ENCODE measurements at places on chromosomes 7 and 10.

DNA sequence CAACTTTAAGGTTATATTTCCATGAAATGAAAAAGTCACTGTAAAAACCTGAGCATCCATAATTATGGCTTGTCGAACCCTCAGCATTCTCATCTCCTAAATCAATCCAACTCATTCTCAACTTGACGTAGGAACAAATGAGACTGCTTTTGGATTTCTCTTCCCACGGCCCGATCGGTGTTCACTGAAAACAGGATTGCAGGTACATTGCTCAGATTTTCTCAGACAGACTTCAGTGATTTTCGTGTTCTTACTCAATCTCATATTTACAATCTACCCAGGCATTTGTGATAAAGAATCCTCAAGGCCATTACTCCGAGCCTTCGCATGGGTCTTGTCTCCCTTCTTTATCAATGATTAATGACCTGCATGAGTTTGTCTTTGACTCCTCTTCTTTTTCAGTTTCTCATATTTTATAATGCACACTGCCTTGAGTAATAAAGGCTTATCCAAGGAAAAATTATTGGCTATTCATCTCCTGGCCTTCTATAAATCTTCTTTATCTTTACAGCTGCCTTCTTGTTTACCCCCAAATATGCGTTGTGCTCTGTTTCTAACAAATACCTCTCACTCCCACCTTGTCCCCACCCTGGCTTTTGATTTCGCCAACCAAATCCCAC lies 90.4 kb upstream of the MYO3A start:
- DNase-seq: no peak

DNA sequence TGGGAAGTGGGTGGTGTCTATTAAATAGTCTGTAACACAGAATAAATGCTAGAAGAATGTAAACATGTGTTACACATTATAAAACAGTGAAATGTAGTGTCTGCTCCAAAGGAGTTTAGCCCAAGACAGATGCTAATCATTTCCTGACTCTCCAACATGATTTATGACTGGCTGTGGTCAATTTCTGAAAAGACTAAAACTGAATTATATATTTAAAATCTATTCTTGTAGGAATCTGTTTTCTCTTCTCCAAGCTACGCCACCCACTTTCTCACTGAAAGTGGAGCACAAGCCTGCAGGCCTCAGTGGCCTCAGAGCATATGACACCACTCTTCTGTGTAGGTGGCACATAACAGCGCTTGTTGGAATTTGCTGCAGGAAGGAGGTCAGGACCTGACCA lies 44.4 kb downstream of the CTTNBP2 start:
- DNase-seq: no peak

DNA sequence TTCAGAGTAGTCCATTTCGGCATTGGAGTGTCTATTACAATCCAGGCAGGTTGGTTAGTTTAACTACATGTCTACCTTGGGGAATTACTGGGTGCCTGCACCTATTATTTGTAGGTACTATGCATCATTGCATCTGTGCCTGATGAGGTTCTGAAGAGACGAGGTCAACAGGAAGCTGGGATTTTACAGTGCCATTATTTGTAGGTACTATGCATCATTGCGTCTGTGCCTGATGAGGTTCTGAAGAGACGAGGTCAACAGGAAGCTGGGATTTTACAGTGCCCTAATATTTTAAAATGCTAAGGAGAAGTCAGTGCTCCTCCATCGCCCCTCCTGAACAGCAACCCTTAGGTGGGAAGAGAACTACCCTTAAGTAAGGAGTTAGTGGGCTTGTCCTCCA lies 41.7 kb downstream of the NPY start:
- no peak for DNase-seq

GRCh38 chr7:45564886-45565455 lies 9.2 kb upstream of the ADCY1 start:
- DNase-seq: no peak

GRCh38 chr10:131876508-131876907 lies 24.3 kb upstream of the PPP2R2D start:
- no peak for DNase-seq

DNA sequence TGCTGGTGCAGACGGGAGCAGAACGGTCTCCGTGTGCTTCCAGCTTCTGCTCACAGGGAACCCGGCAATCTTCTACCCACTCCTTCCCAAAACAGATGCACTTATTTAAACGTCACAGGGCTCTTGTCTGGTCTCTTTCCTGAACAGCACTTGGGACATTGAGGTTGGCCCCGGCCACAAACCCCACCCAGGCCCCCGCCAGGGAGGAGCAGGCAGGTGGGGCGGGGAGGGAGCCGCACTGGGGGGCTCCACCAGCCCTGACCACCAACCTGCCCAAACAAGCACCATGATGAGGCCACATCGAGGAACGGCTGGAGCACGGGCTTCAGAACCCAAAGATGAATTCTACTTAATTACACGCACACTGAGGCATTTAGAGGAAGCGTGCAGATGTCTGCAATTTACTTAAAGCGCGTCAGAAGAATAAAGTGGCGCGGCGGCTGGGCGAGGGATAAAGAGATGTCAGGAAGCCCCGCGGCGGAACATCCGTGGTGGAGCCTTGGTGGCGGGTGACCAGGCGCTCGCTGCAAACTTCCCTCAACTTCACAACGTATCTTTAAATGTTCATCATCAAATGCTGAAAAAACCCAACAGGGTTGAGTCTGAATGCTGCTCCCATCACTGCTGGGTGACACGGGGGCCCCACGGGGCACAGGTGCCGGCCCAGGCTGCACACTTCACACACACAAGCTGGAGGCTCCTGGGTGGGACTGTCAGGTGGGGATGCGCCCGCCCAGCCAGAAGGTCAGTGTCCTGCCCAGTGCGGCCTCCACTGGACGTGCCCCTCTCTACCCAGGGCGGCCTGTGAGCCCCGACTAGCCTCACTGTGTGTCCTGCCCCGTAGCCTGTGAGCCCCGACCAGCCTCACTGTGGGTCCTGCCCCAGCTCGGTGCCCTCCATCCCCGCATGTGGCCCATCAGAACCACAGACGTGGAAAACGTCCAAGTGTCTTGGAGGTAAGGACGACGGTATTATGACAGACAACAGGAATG lies 279.2 kb downstream of the MAD1L1 start:
- DNase-seq: no peak

DNA sequence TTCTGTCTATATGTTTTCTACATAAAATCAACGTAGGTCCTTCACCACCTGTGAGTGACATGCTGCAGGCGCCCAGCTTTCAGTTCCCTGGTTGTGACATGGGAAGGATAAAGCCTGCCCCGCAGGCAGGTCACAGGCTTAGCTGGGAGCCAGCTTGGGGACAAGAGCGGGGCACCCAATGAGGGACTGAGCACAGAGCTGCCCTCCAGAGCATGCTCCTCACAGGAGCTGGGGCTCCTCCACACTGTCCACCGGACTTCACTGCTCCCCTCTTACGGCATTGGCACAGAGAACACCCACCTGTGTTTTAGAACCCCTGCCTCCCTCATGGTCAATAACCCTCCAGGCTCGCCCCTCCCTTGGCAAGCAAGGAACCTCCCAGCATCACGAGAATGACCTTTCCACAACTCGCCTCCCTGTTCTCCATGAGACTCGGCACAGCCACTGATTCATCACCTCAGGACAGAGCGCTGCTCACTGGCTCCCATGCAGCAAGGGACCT lies 187.1 kb downstream of the TNS3 start:
- DNase-seq: no peak

DNA sequence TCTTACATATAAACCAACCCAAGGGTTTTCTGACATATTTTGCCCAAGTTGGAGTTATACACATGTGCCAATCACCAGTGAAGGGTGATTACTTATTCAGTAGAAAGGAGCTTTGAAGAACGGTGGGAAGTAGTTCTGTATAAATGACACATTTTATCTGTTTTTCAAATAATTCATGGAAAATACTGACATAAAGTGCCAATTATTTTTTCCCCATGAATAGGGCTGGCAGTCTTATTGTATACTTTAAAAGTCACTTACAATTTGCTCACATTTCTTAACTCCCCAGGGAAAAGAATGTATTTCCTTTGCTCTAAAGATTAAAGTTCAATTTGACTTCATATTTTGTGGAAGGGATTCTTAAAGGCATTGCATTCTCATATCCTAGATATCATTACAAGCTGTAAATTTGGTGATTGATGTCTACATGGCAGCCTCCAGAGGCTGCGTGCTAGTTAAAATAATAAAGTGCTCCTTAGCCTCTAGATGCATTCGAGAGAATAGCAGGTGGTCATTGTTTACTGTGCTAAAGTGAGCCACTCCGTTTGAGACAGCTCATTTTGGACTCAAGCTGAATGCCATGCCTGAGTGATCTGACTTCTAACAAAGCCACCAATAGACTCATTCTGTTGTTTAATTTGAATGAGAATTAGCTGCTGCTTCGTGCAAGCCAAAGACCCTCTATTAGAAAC lies 148.8 kb upstream of the NRP1 start:
- no peak for DNase-seq

DNA sequence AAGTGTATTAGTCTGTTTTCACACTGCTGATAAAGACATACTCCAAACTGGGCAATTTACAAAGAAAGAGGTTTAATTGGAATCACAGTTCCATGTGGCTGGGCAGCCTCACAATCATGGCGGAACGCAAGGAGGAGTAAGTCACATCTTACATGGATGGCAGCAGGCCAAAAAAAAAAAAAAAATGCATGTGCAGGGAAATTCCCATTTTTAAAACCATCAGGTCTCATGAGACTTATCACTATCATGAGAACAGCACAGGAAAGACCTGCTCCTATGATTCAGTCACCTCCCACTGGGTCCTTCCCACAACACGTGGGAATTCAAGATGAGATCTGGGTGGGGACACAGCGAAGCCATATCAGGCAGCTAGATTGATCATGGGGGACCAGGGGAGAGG lies 136.8 kb downstream of the EXOC4 start:
- DNase-seq: no peak

- no peak for DNase-seq
Measured at GRCh38 chr10:71752391-71753090, 20.8 kb downstream of the VSIR start.

- no peak for DNase-seq
Measured at GRCh38 chr10:70849582-70850016, 33.9 kb downstream of the SGPL1 start.

DNA sequence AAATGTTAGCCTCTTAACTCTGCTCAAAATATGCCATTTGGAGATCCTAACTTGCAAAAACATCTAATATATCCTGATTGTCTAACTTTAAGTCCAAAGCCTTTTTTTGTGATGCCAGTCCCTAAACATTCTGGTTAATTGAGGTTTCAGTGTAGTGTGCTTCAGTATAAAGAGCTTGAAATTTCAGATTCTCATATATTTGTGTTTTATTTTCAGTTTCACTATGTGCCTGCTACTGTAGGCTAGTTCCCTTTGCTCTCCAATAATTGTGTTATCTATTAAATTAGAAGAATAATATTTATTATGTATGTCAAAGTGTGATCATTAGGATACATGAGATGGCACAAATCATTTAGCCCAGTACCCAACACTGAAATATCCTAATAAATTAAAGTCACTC lies 1361.2 kb downstream of the XPNPEP1 start:
- DNase-seq: no peak

DNA sequence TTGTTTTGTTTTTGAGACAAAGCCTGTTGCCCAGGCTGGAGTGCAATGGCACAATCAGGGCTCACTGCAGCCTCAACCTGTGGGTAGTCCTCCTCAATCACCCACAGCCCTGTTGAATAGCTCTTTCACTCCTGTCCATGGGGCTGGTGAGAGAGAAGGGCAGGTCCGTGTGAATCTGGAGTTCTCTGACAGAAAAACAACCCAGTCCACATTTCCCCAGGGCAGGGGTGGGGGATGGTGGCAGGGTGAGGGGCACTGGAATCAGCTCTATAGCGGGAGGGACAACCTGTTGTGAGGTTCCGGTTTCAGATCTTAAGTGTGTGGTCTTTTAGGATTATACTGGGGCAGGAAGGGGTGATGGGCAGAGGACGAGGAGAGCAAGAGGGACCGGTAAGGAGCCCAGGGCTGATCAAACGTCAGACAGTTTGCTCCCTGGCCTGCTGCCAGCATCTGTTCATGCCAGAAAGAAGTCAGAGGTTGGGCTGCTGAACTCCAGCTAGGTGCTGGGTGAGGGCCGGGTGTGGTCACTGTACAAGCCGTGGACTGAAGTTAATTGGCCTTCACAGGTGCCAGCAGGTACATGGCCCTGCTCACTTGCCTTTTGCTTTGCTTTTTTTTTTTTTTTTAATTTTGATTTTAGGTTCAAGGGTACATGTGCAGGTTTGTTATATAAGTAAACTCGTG lies 33.2 kb upstream of the MKRN1 start:
- no peak for DNase-seq

DNA sequence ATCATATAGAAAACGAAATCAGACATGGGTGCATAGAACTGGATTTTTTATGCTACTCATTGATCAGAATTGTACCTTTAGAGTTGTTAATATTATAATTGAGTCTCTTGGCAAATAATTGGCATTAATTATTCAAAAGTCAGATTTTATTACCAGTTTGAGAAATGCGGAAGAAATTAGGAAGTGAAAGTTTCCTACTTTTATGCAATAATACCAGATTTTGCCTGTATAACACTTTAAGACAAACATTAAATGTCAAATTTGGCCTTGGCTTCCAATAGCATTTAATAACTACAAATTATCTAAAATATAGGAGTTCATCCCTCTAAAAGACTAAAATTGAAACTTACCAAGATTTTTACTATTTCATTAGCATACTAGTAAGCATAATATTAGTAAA lies 6.8 kb upstream of the TFEC start:
- no peak for DNase-seq

DNA sequence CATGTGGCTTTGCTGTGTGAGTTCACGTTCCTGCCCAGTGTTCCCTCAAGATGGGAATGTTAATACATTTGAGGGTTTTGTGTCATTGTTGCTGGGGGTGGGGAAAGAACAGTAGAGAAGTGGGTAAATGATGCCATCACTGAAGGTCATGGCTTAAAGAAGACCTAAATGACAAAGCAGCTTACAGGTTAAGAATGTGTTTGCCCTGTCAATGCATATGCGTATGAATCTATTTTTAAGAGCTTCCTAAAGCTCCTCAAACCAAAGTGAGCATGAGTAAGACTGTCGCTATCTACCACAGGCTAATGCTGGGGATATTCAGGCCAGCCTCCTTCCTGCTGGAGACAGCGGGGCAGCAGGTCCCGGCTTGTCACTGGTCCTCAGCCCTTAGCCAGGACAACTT lies 162.9 kb downstream of the CREB5 start:
- DNase-seq: no peak
